Muscle of leg (tissue), 16 donors: ENCODE measurements at places on chromosomes 3 and 15. TPM values are rescaled to one million over a fixed set of nuclear protein-coding genes. Genes with fewer than 3 reads are reported as not detected.
A peak's percentile ranks its signal among the peaks of the same experiment; 100 is the strongest.

DNA sequence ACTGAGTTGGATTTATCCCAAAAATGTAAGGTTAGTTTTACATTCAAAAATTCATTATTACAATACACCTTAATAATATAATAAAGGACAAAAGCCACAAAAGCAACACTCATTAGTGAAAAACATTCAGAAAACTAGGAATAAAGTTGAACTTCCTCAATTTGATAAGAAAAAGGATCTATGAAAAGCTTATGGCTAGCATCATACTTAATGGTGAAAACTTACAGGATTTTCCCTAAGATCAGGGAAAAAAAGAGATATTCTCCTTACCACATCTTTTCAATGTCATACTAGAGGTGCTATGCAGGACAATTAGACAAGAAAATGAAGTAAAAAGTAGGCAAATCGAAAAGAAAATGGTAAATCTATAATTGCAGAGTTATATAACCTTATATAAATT lies 279.9 kb downstream of the CGGBP1 start:
- no peaks in the 10 kb centered on the region for H3K36me3 ChIP-seq
- no peaks in the 10 kb centered on the region for H3K4me1 ChIP-seq
- no peak for DNase-seq
- H3K27me3 ChIP-seq = no peaks in the 10 kb centered on the region
- no peak overlapping the region for H3K27ac ChIP-seq

DNA sequence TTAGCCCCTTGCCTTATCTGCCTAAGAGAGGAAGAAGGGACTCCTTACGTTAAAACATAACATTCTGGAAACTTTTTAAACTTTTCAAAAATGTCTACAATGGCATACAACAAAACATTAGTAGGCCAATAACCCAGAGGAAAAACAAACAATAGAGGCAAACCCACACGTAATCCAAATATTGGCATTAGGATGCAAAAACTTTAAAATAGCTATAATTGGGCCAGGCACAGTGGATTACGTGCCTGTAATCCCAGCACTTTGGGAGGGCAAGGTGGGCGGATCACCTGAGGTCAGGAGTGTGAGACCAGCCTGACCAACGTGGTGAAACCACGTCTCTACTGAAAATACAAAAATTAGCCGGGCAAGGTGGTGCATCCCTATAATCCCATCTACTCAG lies 134.9 kb downstream of the AQP9 start:
- DNase-seq = no peak
- no peak overlapping the region for H3K4me3 ChIP-seq
- no peaks in the 10 kb centered on the region for H3K4me1 ChIP-seq
- no peak overlapping the region for H3K27ac ChIP-seq

DNA sequence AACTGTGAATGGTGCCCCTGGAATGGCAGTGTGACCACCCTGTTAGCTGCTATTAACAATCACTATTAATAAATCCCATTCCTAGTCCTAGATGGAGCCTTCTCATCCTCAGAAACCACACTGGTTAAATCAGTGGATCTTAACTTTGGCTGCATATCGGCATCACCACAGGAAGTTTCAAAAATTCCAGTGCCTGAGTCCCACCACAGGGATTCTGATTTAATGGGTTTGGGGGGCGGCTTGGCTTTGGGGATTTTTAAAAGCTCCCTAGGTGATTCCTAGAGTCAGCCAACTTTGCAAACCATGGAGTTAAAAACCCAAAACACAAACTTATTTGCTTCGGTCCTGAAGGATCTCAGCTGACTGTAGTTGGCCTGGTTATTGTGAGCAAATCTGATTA lies 3.1 kb downstream of the FAM107A start:
- no peaks in the 10 kb centered on the region for H3K27me3 ChIP-seq
- H3K27ac ChIP-seq = no peak overlapping the region
- no peaks in the 10 kb centered on the region for H3K36me3 ChIP-seq
- H3K4me1 ChIP-seq = peaks cover 46% of the 10 kb centered on the region

GRCh38 chr15:63509955-63510940 lies 5.9 kb downstream of the USP3 start:
- no peak for DNase-seq
- peaks cover 8% of the 10 kb centered on the region for H3K4me1 ChIP-seq
- H3K36me3 ChIP-seq = no peaks in the 10 kb centered on the region
- H3K27me3 ChIP-seq = no peaks in the 10 kb centered on the region
- no peak overlapping the region for H3K27ac ChIP-seq

- peaks cover 13% of the 10 kb centered on the region for H3K4me1 ChIP-seq
- DNase-seq = no peak
- H3K27me3 ChIP-seq = no peaks in the 10 kb centered on the region
- H3K27ac ChIP-seq = no peak overlapping the region
- H3K4me3 ChIP-seq = no peak overlapping the region
- peaks cover 6% of the 10 kb centered on the region for H3K36me3 ChIP-seq
Measured at GRCh38 chr15:80155001-80155377, 2.2 kb downstream of the FAH start.

- peak overlapping the region; percentile 18 for H3K27ac ChIP-seq
- H3K27me3 ChIP-seq = no peaks in the 10 kb centered on the region
- peak; percentile 53 for DNase-seq
- H3K36me3 ChIP-seq = no peaks in the 10 kb centered on the region
- H3K4me3 ChIP-seq = no peak overlapping the region
Measured at GRCh38 chr15:63407612-63408011, 26.0 kb upstream of the CA12 start.

DNA sequence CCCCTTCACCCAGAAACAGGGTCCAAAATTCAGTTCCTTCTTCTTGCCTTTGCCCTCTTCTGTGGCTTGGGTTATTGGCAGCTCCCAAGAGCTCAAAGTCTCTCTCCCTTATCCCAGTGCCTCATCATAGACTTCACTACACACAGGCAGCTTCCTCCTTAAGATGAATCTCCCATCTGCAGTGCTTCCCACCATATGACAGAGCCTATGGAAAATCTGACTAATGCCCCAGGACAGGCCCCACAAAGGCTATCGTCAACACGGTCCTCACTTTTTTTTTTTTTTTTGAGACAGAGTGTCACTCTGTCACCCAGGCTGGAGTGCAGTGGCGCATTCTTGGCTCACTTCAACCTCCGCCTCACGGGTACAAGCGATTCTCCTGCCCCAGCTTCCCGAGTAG lies 194.1 kb downstream of the MEX3B start:
- peak; percentile 63 for DNase-seq
- H3K4me1 ChIP-seq = peaks cover 10% of the 10 kb centered on the region
- H3K4me3 ChIP-seq = no peak overlapping the region
- H3K36me3 ChIP-seq = no peaks in the 10 kb centered on the region
- no peaks in the 10 kb centered on the region for H3K27me3 ChIP-seq

GRCh38 chr3:141625506-141625905 lies 112.6 kb upstream of the RNF7 start:
- no peak for DNase-seq
- H3K36me3 ChIP-seq = no peaks in the 10 kb centered on the region
- H3K27me3 ChIP-seq = peaks cover 3% of the 10 kb centered on the region
- H3K4me1 ChIP-seq = no peaks in the 10 kb centered on the region
- H3K4me3 ChIP-seq = no peak overlapping the region

GOLGA6L9 gene
- 1.1 TPM for polyA plus RNA-seq

- H3K27me3 ChIP-seq = no peaks in the 10 kb centered on the region
- no peak overlapping the region for H3K4me3 ChIP-seq
- H3K36me3 ChIP-seq = peaks cover 6% of the 10 kb centered on the region
- no peak overlapping the region for H3K27ac ChIP-seq
- DNase-seq = no peak
Measured at GRCh38 chr3:124850633-124851032, 36.5 kb downstream of the ITGB5 start.

DNA sequence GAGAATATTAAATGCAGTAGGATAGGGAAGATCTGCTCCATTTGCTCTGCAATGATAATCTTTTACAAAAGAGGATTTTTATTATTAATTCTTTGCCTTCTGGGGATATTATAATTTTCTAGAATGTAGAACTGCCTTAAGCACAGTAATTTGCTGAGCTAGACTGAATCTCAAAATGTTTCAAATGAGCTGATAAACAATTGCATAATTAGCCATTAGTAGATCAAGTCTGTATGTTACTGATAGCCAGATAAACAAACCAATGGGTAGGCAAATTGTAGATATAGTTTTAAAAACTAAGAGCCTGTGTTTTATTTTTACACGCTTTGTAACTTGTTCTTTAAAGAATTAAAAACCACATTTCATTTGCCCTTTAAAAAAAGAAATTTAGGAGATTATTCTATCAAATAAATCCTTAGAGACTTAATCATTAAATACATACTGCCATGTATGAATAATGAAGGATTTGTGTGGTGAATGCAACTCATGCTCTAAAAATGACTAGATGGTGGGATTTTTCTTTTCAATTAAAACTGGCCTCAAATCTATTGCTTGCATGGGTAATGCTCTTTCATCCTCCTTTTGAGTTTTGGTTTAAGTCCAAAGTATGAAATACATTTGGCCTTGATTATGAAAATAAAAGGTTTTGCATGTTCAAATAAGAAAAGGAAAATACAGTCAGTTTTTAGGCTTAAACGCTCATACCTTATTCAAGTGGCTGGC lies 32.6 kb upstream of the NANOGP8 start:
- no peaks in the 10 kb centered on the region for H3K4me1 ChIP-seq
- no peaks in the 10 kb centered on the region for H3K36me3 ChIP-seq
- no peaks in the 10 kb centered on the region for H3K27me3 ChIP-seq
- no peak overlapping the region for H3K27ac ChIP-seq
- no peak for DNase-seq
- no peak overlapping the region for H3K4me3 ChIP-seq

GRCh38 chr3:143429628-143430514 lies 310.3 kb downstream of the CHST2 start:
- no peak overlapping the region for H3K27ac ChIP-seq
- H3K27me3 ChIP-seq = no peaks in the 10 kb centered on the region
- no peaks in the 10 kb centered on the region for H3K36me3 ChIP-seq
- no peaks in the 10 kb centered on the region for H3K4me1 ChIP-seq
